Stimulated activated CD8-positive, alpha-beta memory T cell treated with anti-CD3 and anti-CD28 coated beads, Interleukin-4, amount 100 ng/mL, for 24 hours (primary cell): ENCODE measurements at places on chromosomes 6 and 20.

GRCh38 chr20:50536333-50536732, 26.1 kb downstream of the PTPN1 start:
- DNase-seq = no peak

- DNase-seq = no peak
Observed at GRCh38 chr20:40080041-40080652, 608.9 kb downstream of the MAFB start.

- DNase-seq = no peak
Observed at GRCh38 chr6:108989700-108990099, 104.9 kb downstream of the SESN1 start.

GRCh38 chr6:26431258-26432172, 8.8 kb upstream of the BTN3A3 start:
- DNase-seq = no peak

- DNase-seq = no peak
Observed at GRCh38 chr6:53828215-53828614, 33.4 kb downstream of the LRRC1 start.

- DNase-seq = no peak
Observed at GRCh38 chr6:105573556-105573955, 170.7 kb upstream of the PREP start.

DNA sequence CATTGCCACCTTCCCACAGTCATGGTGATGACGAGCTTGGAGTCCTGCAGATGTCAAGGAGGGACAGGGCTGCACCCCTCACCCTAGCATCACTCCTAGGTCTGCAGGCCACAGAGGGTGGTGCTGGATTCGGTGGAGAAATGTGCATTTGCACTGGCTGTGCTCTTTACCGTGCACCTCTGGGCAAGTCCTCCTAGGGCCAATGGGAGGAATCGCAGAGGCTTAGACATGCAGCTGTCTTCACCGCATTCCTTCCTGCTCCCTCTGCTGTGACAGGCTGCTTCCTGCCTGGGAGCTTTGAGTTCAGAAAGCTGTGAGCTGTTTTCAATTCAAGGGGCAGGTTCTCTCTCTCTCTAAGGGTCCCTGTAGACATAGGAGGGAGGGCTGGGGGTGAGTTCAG, 85.1 kb downstream of the EDN3 start:
- DNase-seq = no peak

GRCh38 chr6:42959917-42960242, 674 bp upstream of the GNMT start:
- DNase-seq = no peak

- DNase-seq = no peak
Observed at GRCh38 chr6:23272536-23272935, 703.2 kb downstream of the HDGFL1 start.

DNA sequence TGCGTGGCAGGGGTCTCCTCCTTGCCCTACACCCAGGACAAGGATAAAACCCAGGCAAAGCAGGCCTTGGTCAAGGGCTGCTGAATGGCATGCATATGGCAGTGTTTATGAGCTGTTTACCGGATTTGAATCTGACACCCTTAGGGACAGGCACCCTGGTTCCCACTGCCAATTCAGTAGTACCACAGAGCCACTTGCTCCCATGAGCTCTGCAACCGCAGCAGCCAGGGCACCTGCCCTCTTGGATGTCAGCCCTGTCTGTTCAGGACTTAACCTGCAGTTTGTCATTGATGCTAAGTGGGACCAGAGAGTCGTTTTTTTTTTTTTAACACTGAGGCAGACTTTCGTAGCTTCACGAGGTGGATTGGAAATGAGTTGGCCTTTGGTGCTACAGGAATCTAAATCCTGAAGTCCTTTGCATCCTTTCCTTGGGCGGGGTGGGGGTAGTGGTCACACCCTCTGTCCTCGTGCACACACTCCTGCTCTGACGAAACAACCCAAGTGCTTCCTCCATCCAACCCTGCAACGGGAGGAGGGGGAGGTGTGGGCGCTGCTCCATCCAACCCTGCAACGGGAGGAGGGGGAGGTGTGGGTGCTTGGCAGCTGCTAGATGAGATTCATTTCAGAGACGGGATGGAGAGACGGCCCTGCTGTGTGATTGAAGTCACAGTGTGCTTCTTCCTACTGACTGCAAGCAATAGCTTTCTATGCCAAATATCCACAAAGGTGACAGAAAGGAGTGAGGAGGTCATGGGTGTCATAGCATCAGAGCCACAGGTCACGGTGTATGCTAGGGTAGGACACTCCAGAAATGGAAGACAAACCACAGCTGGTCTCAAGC, 166.5 kb downstream of the SMOC2 start:
- no peak for DNase-seq

DNA sequence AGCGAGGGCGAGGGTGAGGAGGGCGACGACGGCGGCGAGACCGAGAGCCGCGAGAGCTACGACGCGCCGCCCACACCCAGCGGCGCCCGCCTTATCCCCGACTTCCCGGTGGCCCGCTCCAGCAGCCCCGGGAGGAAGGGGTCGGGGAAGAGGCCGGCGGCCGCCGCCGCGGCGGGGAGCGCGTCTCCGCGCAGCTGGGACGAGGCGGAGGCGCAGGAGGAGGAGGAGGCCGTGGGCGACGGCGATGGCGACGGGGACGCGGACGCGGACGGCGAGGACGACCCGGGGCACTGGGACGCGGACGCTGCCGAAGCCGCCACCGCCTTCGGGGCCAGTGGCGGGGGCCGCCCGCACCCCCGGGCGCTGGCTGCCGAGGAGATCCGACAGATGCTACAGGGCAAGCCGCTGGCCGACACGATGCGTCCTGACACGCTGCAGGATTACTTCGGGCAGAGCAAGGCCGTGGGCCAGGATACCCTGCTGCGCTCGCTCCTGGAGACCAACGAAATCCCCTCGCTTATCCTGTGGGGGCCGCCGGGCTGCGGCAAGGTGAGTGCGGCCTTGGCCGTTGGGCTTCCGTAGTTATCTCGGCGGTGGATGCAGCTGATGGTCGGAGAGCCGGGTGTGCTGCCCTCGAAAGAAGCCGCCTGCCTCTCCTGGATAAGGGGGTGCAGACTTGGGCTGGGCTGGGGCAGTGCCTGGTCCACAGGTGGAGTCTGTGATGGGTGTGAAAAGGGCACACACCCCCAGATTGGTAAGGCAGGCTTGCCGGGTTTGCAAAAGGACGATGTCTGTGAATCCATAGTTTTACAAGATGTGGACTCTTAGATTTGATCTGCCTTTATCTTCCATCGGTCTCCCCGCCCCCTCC, 938 bp downstream of the WRNIP1 start:
- DNase-seq = peak; percentile 24

DNA sequence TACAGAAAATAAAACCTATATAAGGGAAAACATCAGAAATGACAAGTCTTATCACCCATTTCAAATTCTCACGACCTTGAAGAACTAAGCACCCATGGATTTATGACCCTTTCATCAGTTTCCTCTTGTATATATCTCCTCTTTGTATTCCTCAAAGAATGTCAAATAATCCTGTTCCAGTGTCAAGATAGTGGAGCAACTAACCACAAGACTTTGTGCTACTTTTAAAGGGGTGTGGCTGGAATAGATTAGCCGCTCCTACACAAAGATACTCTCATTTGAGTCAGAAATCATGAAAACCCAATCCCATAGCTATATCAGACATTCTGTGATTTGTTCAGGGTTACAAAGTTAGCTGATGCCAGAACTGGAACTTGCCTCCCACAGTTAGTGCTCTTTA, 6.6 kb downstream of the REPS1 start:
- no peak for DNase-seq

GRCh38 chr6:46378882-46379416, 112.3 kb downstream of the RCAN2 start:
- DNase-seq = no peak

- no peak for DNase-seq
Observed at GRCh38 chr6:142698751-142699150, 246.2 kb downstream of the HIVEP2 start.

GRCh38 chr6:25794784-25795183, 37.1 kb downstream of the SLC17A1 start:
- DNase-seq = no peak

- no peak for DNase-seq
Observed at GRCh38 chr6:44074813-44075646, 52.2 kb downstream of the MRPL14 start.

DNA sequence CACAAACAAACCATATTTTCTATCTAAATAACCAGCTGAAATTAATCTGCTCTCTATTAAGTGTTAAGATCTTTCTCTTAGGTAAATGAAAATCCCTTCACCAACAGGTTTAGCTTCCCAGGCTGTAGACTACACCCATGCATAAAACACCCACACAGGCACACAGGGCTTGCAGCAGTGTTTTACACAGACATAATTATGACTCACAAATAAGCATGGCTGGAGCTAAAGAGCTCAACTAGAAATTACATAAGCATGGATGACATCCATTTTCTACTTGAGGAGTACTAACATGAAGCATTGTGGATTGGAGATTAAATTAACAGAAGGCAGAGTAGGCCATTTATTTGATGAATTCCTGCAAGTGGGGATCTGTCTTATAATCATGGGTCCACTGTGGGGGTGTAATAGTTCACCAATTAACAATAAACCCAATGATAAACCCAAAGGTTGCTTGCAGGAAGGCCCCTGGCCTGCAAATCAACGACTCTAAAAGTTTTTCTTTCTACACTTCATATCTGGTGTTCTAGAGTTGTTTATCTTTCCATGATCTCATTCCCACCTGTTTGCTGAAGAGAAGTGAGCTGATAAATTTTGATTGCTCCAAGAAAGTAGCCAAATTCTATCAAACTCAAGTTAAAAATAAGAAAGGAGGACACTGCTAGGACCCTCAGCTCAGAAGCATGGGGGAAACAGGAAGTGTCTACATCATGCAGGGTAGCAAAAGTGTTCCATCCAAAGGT, 33.8 kb upstream of the E2F3 start:
- no peak for DNase-seq
